Stimulated activated CD4-positive, alpha-beta T cell treated with anti-CD3 and anti-CD28 coated beads, TNF-alpha, amount 100 ng/mL, for 48 hours (primary cell): ENCODE measurements at places on chromosomes 6 and 20.

DNA sequence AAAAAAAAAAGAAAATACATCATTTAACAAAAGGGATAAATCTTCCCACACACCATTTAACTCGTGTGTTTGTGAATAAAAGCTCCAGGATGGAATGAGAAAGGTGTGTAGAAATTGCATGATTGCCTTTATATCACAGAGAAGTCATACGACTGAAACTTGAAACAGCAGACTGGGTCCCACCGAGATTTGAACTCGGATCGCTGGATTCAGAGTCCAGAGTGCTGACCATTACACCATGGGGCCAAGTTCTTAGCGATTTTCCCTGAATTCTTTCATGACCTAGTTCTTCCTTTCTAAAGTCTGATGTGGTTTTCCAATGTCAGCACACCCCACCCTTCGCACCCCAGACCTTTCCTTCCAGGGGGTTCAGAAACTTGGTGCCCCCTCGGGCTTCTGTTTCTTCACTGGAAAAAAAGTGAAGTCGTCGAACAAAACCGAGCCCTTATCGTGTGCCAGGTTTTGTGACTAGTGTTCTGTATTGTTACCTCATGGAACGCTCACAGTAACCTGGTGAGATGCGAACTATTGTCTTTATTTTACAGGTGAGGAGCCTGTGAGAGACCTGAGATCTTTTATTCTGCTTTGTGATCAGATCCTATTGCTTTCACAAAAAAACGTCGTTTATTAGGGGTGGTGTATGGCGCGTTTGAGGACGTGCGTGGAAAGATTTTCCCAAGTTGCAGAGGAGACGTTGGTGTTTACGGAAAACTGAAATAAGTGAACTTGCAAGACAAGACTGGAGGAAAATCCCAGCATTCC lies 120.8 kb downstream of the OR2B2 start:
- DNase-seq: no peak

DNA sequence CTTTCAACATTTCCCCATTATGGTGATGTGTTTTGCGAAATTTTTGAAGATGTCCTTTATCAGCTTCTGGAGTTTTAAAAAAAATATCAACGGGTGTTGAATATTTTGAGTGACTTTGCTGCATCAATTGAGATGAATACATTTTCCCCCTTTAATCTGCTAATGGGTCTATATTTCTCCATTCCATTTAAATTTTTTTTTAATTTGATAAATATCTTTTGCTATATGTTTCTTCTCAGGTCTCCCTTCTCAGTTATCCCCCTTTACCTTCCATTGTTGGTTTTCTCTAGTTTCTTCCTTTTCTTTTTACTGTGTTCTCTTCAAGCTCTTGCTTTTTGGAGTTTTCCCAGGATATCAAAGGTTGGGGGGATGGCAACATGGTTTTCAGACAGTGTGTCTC lies 1.4 kb upstream of the KIFC1 start:
- DNase-seq: no peak

DNA sequence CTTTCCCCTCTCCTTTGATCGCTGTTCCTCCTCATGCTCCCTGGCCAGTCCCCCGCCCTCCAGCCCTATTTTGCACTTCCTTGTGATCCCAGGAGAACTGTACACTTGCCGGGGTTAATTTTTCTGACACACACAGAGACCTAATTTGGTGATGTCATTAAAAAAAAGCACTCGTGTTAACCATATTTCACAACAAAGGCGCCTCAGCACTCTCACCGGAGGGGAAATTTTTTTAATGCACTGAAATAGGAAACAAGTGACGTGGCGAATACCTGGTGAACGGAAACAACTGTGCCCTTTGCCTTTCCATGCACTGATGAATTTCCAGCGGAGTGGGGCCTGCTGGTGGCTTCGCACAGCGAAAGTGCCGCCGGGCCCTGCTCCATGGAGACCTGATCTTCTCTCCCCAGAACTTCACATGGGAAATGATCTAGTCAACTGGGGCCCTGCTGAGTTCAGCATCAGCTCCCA lies 53.9 kb upstream of the TAGAP start:
- peak; percentile 53 for DNase-seq

GRCh38 chr6:111566873-111567517 lies 38.7 kb downstream of the TRAF3IP2 start:
- no peak for DNase-seq

- DNase-seq: no peak
Measured at GRCh38 chr6:121438869-121439268, 3.4 kb downstream of the GJA1 start.

- no peak for DNase-seq
Measured at GRCh38 chr6:163702736-163703135, 288.2 kb downstream of the QKI start.

DNA sequence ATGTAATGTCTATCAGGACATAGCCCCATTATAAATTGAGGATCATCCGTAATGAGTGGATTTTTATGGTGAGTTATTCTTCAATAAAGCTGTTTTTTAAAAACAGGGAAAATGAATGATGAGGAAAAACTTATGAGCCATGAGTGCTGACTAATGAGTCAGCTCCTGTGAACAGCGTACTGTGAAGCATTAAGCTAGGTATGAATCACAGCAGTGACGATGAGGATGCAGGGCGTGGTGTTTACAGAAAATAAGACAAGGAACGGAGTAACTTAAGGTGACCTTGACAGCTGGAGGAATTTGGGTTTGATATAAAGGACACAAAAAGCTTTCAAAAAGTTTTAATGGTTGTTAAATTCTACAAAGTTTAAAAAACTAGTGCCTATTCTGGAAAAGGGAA lies 96.3 kb downstream of the FOXF2 start:
- no peak for DNase-seq

- no peak for DNase-seq
Measured at GRCh38 chr20:37417617-37418467, 71.9 kb downstream of the SRC start.

DNA sequence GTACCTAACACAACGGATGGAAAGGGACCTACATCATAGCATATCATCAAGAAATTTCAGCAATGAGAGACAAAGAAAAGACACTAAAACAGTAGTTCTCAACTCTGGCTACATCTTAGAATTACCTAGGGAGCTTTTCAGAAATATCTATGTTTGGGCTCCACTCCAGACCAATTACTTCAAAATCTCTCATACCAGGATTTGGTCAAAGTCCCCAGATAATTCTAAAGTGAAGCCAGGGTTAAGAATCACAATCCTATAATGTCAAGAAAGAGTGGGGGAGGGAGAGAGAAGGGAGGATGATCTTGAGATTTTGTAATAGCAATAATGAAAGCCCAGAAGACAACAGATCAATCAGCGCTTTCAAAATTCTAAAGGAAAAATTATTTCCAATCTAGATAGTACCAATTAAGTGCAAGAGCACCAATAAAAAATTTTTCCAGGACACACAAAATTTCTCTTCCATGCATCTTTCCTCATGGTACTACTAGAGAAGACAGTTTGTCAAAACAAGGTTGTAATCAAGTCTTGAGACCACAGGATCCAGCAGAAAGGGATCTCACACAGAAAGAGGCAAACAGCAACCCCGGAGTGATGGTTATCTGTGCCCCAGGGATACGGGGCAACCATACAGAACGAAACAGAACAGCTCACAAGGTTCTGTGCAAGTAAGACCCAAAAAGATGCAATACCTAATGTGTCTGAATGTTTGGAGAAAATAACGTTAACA lies 152.9 kb upstream of the DST start:
- no peak for DNase-seq

DNA sequence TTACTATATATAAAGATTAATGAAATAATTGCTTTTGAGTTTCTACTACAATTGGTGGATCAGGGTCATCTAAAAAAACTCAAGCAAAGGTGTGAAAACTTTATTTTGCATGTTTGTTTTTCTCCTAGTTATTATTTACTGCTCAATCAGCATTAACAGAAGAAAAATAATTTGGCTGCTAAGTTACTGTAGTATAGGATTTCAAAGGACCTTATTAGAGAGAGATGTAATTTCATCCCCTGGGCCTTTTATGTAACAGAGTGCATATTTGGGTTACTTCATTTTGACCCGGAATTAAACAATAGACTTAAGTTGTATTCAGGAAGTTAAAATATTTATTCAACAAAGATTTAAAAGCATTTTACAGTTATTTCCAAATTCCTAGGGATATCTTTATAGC lies 49.8 kb downstream of the EYA4 start:
- no peak for DNase-seq

- no peak for DNase-seq
Measured at GRCh38 chr20:19491241-19491640, 266.8 kb upstream of the RIN2 start.

DNA sequence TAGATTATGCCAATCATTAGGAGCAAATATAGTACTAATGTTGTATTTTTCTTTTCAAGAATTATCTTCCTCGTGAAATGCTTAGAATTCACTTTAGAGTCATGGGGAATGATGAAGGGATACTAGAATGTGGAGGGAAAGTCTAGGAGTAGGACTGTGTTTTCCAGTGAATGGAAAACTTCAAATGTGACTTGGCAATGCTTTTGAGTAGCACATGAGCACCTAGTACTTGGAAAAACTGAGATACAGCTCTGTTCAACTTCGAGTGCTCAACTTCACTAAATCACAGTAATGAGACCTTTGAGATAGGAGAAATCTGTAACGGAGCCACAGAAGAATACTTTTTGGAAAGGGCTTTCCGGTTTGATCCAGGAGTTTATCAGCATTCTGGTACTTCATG lies 272.9 kb downstream of the ZFAND3 start:
- no peak for DNase-seq

- no peak for DNase-seq
Measured at GRCh38 chr6:74925683-74926082, 280.2 kb downstream of the COL12A1 start.

DNA sequence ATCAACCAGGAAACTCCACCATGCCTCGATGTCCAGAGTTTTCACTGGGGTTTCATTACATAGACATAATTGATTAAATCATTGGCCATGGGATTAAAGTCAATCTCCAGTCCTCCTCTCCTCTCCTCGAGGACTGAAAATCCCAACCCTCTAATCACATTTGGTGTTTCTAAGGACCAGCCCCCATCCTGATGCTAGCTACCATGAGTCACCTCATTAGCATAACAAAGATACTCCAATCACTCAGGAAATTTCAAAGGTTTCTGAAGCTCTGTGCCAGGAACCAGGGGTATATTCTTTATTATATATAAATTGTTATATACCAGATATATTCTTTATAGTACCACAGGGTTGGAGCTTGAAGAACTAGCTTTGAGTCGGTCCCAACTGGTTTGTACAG lies 212.9 kb upstream of the PRND start:
- DNase-seq: no peak

DNA sequence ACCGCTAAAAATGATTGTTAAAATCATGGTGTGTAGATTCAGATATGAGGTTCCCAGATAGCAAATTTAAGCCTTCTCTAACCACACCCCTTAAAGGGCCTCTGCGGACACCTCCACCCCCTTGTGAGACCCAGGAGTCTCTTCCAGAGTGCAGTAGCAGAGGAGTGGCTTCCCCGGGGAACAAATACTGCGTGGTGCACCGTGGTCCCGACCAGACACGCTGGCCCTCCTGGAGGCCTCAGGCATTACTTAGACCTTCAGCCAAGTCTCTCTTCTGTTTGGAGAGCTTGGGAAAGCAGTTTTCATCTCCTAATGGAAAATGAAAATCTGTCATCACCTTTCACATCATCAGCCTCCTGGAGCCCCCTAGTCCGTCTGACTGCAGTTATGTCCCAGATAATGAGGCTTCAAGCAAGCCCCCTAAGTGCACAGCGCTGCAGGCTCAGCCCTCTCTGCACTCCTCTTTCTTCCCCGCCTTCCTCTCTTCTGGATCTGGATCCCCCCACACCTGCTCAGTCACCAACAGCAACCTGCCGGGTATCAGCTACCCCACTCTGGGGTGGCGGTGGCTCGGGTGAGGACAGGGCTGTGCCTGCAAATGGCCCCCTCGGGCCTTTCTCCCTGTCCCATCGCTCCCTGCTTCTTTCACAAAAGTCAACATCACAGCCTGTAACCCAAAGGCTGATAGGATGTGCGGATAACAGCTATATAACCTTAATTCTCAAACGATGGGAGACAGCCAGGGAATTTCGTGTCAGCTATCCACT lies 58.8 kb upstream of the TAGAP start:
- DNase-seq: no peak

DNA sequence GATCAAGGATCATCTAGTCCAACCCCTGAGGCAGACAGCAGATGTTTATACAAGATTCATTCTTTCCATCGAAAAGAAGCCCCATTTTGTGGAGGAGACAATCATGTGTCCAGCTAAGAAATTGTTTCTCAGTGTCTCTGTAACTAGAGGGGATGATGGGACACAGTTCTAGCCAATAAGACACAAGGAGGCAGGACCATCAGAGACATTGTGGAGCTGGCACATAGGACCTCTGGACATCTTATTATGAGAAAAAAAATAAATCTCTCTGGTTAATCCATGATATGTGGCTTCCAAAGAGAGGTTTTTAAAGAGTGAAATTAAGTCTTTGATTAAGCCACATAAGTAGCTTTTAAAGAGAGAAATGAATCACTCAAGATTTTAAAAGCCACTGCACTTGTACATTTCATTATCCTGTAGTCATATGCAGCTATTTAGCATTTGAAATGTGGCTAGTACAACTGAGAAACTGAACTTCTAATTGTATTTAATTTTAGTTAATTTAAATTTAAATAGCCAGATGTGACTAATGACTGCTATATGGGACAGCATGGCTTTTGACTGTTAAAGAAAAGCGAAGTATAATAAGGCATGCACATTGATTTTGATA lies 176.8 kb downstream of the TASP1 start:
- DNase-seq: no peak

DNA sequence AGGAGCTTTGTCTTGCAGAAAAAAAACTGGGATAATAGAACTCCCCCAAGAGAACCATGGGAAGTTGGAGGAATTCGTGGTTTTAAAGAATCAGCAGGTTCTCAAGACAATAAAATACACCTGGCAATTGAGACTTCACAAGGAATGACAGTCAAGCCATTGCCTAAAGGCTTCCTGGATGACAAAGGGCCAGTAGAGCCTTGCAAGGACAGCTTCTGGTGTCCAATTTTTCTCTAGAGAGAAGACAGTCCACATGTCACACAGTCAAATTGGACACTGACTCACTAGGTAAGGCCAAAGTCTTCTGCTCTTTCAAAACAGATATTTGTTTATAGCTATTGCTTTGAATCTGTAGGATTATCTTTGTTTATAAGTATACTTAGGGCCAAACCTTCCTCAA lies 80.3 kb upstream of the BMP5 start:
- no peak for DNase-seq

GRCh38 chr20:20487811-20488210 lies 119.9 kb downstream of the INSM1 start:
- DNase-seq: no peak

DNA sequence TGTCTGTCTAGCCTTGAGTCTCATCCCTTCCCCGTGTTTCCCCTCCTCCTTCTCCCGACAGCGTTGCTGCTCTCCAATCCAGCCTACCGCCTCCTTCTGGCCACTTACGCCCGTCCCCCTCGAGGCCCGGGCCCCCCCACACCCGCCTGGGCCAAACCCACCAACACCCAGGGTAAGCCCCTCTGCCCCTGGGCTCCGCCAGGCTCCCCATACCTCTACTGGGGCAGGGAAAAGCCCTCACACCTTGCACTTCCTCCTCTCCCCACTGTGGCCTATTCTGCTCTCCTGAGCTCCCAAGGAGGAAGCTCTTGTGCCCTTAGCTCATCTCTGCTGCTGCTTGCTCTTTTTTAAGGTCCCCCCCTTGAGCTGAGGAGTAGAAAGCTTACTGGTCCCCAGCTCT lies 11.0 kb downstream of the DDR1 start:
- DNase-seq: no peak
